ENCODE measurements at places on chromosomes 1 and 21.

DNA sequence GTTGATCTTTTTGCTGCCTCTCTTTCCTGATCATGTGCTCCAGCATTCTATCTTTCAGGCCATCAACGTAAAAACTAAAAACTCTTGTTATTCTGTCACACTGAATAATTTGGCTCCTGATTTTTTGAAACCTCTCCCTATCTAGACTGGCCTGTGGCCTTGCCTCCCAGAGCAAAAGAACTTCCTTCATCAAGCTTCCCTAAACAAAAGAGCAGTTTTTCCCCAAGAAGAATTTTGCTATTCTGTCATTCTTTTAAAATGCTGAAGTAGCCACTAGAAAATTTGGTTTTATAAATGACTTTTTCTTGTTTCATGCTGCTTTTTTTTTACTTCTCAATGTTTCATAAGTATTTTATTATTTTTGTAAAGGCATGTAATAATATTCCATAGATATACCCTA, 37.1 kb upstream of the CR2 start:
- no peak for DNase-seq

DNA sequence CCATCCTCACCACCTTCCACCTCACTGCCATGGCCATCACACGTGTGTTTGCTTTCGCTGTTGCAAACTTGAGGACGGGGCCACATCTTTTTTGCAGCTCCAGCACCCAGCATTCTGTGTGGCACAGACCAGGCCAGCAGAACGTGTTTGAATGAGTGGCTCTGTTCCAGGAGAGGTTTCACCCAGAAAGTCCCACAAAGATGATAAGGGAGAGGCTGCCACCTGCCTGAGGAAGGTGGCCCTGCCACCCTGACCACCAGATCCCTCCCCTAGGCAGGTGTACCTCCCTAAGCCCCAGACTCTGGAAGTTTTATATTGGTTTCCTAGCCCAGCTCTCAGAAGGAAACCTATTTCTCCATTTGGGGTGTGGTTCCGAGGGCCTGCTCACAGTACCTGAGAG, 252.1 kb downstream of the KAZN start:
- DNase-seq = no peak

DNA sequence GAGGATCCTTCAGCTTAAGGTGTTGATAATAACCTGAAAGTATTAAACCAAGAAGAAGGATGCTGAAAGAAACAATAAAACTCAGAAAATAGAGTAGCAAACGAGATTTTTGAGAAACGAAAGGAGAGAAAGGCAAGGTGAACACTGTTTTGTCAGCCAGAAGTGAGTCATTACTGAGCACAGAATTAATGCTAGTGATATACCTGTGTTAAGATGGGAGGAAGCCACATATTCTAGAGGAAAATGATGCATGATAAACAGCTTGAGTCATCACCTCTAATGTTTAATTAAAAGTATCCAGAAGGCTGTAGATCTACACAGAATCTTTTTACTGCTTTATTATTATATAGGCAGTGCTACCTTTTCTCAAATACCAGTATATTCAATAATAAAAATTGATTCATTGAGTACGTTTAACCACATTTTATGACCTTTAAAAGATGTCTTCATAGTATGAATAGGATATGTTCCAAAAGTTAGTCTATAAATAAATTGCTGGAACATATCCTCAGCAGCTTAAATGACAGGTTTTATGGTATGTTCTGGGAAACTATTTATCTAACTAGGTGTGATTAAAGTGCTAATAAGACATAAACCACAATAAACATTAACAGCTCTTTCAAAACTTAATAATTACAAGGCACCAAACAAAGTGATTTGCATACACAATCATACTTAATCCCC, 10.3 kb downstream of the SH3GLB1 start:
- DNase-seq = no peak

GRCh38 chr1:37703061-37703460, 10.7 kb downstream of the CDCA8 start:
- no peak for DNase-seq

- no peak for DNase-seq
Observed at GRCh38 chr1:35929730-35930592, 944 bp upstream of the AGO3 start.

GRCh38 chr1:83818916-83819315, 180.0 kb downstream of the TTLL7 start:
- no peak for DNase-seq

DNA sequence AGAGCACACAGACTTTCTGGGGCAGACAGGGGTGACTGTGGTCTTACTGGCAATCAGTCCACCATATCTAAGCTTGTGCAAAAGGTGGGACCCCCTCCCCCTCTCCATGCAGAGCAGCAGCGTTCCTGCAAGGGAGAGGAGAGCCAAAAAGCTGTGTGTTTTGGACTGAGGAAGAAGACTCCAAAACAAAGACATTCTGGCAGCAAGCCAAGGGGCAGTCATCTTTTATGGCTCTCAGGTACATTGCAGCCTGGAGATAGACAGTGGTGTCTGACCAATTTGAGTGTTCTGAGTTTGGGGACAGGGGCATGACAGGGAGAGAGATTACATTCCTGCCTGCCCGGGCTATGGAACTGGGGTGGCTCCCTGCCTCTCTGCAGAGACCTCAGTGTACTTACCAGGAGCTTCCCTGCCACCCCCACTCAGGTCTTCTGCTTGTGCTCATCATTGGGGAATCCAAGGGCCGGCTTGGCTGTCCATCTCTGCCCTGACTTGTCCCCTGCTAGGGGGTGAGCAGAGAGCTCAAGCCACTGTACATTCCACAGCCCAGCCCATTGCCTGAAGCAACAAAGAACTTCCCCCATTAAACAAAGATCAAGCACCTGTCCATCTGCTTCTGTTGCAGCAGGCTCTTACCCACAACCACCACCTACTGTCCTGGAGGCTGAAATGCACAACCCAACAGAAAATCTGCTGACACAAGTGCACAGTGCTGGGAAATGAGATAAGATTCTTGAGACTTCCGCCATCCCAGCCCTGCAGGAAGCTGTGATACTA, 131.1 kb downstream of the EVI5 start:
- no peak for DNase-seq

DNA sequence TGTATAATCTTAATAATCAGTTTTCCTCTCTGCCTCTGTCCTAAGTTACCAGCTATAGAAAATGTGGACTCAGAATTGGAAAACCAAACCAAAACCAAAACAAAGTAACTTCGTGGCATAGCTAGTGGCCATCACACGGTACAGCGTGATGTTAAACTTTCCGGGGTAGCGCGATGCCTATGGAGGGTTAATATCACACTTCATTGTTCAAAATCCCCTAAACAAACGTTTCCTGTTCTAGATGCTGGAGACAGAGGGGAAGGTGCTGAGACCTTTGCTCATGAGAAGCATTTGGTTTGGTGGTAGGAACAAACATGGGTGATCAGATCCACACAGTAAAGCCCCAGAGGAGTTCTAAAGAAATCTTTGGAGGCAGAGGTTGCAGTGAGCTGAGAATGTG, 4.9 kb downstream of the AADACL4 start:
- no peak for DNase-seq

DNA sequence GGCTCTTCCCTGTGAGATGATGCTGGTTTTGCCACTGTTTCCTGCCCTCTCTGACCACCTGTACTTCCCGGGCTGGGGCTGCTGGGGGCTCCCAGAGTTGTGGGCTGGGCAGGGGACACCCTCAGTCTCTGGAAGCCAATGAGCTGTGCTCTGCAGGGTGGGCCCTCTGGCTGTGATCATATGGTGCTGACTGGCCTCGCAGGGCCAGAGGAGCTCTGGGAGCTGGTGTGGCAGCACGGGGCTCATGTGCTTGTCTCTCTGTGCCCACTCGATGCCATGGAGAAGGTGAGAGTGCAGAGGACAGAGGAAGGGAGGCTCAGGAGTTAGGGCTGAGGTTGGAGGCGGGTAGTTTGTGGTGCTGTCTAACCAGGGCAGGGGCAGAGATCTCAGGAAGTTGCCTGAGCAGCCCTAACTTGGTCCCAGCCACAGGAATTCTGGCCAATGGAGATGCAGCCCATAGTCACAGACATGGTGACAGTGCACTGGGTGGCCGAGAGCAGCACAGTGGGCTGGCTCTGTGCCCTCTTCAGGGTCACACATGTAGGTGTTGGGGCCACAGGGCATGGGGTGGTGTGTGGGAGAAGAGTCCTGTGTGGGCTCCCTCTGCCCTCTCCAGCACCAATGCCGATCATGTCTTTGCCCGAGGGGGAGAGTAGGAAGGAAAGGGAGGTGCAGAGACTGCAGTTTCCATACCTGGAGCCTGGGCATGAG, 5.7 kb upstream of the LGR6 start:
- DNase-seq = no peak

DNA sequence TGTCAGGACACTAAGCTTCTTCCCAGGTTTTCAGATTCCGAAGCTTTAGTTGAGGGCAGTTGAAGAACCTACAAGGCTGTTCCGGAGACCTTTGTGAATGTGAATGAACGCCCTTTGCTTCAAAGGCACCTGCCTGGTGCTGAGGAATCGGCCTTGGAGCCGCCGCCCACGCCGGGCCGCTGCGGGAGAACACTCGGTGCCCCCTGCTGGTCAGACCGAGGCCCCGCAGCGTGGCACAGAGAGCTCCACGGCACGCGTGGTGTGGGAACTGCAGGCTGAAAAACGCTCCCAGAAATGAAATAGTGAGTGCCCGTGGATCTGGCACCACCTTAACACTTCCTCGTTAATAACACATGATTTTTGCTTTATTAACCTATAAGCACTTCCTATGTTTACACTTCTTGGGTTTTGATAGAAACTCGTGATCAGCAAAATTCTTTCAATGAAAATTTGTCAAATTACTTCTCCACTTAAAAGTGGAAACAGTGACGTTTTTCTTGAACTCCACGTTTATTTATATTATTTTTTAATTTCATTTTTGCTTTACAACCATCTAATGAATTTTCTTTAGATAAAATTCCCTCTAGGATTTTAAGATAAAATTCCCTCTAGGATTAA, 460.6 kb downstream of the DSCAM start:
- DNase-seq = no peak

- DNase-seq = no peak
Observed at GRCh38 chr1:25784575-25785051, 15.4 kb upstream of the SELENON start.

DNA sequence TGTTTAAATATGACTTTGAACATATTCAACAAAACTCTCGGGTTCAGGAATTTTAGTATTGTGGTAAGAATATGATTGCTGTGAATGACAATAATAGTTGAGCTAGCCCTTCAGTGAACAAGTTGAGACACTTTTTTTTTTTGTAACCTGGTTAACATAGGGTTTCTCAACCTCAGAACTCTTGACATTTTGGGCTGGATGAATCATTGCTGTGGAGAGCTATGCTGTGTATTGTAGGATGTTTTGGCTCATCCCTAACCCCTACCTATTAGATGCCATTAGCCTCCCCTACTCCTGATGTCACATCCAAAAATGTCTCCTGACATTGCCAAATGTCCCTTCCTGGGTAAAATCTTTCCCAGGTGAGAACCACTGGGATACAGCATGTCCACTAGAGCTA, 113.7 kb downstream of the RUNX1 start:
- no peak for DNase-seq

DNA sequence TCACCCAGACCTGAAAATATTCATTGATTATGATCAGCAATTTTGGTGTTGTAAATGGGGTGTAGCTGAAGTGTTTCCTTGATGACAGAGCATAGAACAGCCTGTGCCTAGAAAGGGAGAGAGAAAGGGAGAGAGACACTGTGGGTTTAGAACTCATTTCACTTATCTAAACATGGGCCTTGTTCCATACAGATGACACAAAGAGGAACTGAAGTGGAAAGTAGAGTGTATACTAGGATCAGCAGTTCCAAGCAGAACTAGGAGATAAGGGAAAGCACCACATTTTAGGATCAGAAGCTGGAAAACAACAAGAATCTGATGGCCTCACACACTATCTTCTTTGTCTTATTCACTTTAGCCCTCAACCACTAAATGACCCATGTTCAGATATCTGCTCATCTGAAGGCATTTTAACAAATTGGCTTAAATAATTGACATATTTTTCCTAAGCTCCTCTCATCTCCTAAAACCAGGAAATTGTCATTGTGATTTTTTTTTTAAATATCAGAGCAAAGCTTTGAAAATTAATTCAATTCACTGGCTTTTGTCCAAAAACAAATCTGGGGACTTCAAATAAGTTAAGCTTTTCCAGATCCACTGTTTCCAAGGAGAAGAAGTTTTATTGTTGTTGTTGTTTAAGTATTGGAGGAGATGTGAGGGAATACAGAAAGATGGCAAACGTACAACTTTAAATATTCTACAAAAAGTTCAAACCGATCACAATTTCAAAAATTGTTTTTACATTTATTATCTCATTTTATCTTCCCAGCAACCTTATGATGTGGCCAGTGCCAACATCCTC, 103.8 kb downstream of the LYPLAL1 start:
- no peak for DNase-seq

GRCh38 chr1:163046071-163046470, 23.1 kb upstream of the RGS4 start:
- no peak for DNase-seq

DNA sequence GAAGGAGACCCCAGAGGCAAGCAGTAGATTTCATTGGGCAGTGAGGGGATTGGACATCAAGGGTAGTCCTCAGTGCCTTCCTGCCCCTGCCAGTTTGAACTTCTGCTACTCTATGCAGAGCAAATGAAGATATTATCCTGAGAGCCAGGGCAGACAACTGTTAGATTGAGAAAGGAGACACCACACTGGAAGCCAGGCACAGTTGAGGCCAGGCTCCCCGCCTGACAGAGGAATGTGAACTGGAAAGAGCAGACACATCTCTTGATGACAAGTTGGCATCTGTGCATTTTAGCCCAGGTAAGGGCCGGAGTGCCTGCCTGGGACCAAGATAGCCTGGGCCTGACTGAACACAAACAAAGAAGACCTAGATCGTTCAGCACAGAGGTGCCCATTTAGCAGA, 16.0 kb downstream of the SH3BGR start:
- DNase-seq = no peak

GRCh38 chr1:230016159-230016558, 50.9 kb upstream of the GALNT2 start:
- DNase-seq = no peak

DNA sequence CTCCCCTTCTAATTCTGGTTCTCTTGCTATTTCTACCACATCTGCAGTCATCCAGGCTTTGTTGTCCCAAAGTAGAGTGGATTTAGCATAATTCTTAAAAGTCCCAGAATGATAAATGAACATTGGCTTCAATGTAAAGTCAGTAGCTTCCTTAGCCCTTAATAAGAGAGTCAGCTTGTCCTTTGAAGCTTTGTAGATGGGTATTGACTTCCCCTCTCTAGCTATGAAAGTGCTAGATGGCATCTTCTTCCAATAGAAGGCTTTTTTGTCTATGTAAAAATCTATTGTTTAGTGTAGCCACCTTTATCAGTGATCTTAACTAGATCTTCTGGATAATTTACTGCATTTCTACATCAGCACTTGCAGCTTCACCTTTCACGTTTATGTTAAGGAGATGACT, 181.4 kb upstream of the B3GALT2 start:
- DNase-seq = no peak

- no peak for DNase-seq
Observed at GRCh38 chr1:55816456-55817426, 601.6 kb upstream of the USP24 start.
